ENCODE measurements at places on chromosomes 3 and 15. TPM values are rescaled to one million over a fixed set of nuclear protein-coding genes. Genes with fewer than 3 reads are reported as not detected.

DNA sequence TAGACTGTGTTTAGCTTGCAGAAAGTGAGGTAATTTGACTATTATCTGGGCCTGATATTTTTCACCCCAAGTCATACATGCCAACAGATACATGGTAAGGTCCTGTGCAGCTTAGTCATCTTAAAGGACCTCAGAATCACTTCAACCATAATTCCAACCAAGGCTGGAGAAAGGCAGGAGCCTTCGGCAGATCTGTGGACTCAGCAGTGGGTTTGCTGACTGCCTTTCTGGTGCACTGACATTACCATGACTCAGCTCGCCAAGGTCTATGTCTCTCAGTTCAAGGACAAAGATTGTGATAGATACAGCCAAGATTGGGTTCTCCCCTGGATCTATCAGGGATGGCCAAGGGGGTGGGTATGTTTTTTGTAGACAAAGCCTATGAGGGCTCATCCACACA, 32.7 kb downstream of the LYZL4 start:
- DNase-seq = no peak

GRCh38 chr3:107008213-107008612, 369.0 kb upstream of the CCDC54 start:
- DNase-seq = no peak

- DNase-seq = no peak
Measured at GRCh38 chr3:134258761-134259347, 8.2 kb upstream of the RYK start.

DNA sequence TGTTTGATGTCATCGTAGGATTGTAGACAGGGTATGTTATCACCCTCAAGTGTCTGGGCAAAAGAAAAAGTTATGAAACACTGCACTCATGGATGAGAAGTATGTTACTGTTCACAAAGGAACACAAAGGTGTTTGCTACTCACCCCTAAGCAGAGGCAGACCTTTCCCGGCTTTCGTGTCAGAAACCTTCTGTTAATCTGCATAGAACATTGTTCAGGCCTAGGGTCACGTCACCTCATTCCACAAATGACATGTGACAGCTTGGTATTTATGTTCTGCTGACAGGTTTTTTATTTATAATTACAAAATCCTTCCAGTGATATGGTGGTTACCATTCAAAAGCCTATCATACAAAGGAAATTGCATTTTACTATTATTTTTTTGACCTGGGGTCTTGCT, 16.5 kb downstream of the THUMPD3 start:
- no peak for DNase-seq

GRCh38 chr3:132284781-132285619, 32.2 kb upstream of the ACP3 start:
- no peak for DNase-seq

The GLDN gene
- total RNA-seq = not detected

DNA sequence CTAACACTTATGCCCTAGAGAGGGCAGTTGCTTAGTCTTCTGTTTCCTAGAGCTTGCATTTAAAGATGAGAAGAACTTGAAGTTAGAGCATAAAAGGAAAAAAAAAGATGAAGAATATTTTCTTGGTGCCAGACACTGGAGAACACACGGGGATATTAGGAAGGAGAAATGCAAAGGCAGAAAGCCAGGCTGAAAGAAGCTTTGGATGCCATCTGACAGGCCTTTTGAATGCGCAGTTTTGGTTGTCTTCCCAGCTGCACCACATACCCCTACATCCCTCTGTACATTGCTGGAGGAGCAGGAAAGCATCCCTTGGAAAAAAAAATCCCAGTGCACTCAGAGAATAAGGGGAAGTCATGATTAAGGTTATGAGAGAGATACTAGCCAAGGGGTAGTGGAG, 378.9 kb downstream of the GAP43 start:
- DNase-seq = no peak
